Umbilical cord (tissue), 2 donors: ENCODE measurements at places on chromosomes 13 and 19. TPM values are rescaled to one million over a fixed set of nuclear protein-coding genes. Genes with fewer than 3 reads are reported as not detected.
A peak's percentile ranks its signal among the peaks of the same experiment; 100 is the strongest.

DNA sequence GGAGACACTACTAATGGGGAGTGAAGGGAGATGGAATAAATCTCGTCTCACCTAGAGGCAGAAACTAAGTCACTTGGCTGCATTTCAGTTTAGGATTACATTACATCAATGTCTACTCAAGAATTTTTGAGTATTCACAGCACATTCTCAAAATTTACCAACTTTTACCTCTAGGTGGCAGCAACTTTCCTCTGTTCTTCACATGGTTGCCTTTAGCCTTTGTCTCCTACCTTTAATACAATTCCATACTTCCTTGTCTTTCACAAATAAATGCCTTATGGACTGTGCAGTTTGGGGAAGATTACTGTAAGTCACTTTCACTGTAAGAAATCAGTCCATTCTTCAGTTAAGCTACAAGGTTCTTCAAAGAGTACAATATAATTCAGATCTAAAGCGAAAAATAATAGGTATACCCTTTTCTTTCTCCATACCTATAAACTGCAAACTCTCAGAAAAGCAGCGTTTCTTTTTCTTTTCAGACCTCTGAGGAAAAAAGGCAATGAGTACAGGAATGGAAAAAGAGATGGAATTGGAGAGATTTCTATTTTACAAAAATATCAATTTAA, 379.4 kb downstream of the KLF12 start:
- DNase-seq = peak; percentile 83

- peak; percentile 69 for DNase-seq
Measured at GRCh38 chr19:5916181-5916708, 2.2 kb downstream of the CAPS start.

DNA sequence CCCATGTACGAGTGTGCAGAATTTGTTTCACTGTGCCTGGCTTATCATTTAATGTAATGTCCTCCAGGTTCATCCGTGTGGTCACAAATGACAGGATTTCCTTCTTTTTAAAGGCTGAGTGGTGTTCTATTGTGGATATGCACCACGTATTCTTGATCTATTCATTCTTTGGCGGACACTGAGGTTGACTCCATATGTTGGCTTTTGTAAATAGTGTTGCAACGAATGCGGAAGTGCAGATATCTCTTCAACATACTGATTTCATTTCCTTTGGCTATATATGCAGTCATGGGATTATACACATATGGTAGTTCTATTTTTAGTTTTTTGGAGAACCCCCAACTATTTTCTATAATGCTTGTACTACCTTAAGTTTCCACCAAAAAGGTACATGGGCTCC, 13.0 kb downstream of the OR7A5 start:
- no peak for DNase-seq

DNA sequence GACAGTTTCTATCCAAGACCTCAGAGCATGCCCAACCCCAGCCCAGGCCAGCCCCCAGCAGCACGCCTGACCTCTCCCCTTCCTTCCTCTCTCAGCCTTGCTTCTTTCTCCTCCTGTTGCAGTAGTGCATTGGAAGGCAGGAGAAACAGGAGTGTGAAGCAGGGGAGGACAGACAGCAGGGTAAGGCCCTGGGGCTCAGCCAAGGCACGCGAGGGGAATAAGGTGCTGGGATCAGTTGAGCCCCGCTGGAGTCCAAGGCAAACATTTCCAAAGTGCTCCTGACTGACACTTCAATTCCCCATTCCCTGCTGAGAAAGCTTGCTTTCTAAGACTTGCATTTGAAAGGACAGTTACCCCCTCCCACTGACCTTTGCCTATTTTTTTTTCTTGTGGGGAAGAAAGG, 73.1 kb upstream of the OLFM4 start:
- no peak for DNase-seq

DNA sequence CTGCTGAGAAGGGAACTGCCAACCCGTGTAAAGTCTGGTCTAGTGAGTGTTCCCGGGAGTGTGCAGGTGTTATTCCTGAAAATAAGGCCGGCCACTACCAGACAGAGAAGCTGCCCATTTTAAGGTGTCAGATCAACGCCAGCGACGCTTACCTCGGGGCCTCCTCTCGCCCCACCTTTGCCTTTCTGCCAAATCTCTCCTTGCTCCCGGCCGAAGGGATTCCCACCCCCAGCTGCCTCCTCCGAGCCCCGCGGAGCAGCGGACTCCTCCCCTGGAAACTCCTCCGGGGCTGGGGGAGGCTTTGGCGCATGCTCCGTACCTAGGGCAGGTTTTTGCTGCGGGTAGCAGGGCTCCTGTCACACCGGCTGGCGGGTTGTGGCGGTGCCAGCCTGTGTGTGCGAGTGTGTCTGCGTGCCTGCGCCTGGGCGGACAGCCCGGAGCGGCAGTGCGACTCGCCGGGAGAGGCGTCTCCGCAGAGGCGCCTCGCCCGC, at the start of gene HS6ST3:
Gene HS6ST3, plus strand, starts transcription at position 359 of the 491 bp plus-strand sequence.
- peak; percentile 17 for DNase-seq

DNA sequence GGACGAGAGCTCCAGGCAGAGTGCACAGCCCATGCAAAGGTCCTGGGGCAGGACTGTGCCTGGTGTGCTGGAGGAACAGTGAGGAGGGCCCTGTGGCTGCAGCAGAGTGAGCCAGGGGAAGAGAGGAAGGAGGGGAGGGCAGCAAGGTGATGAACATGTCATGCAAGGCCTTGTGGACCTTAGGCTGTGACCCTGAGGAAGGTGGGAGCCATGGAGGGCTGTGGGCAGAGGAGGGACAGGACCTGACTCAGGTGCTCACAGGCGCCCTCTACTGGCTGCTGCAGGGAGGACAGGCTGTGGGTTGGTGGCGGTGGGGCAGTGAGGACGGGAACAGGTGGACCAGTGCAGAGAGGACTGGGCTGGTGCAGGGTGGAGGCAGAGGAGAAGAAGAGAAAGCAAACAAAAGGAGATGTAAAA, 170.3 kb downstream of the PTPRS start:
- no peak for DNase-seq

DNA sequence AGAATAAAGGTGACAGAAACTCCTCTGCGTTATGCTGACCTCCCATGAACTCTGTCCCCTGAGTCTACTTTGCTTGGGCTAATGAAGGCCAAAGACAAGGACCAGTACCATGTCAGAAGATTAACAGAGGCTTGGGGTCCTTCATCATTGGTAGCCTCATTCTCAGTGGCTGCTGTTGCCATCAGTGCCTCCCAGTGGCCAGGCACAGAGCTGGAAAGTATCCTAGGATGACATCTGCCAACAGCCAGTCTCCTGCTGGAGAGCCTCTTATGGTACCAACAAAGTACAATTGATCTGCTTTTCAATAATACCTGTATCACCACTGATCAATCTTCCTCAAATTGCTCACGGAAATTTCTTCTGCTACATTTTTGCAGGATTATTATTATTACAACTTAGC, 281.6 kb downstream of the DNAJC15 start:
- no peak for DNase-seq

ZNF560 gene
- 8.4 TPM for total RNA-seq

CYP4F8 gene
- total RNA-seq = 5.3 TPM

OR7A5 gene
- total RNA-seq = 9.1 TPM

FGF21 gene
- total RNA-seq = not detected
